Naive thymus-derived CD8-positive, alpha-beta T cell (primary cell): ENCODE measurements at places on chromosomes 1 and 21. TPM values are rescaled to one million over a fixed set of nuclear protein-coding genes. Genes with fewer than 3 reads are reported as not detected.
A peak's percentile ranks its signal among the peaks of the same experiment; 100 is the strongest.

Gene CFAP74
- polyA plus RNA-seq = not detected

Gene MAP10
- polyA plus RNA-seq = 1.9 TPM

Gene ICOSLG
- 1.7 TPM for polyA plus RNA-seq

Gene GLMN
- 9.4 TPM for polyA plus RNA-seq

Gene MROH9
- polyA plus RNA-seq = not detected

Gene C1orf141
- polyA plus RNA-seq = not detected

Gene PROK1
- not detected for polyA plus RNA-seq

Gene MRPL24
- 109 TPM for polyA plus RNA-seq

Gene SH2D5
- not detected for polyA plus RNA-seq

Gene HES4
- not detected for polyA plus RNA-seq

Gene CD52
- 6,863 TPM for polyA plus RNA-seq

Gene ECM1
- polyA plus RNA-seq = not detected

Gene COL16A1
- polyA plus RNA-seq = not detected

Gene LORICRIN
- polyA plus RNA-seq = not detected

Gene ACTN2
- not detected for polyA plus RNA-seq

Gene KCNJ9
- polyA plus RNA-seq = 0.20 TPM

Gene CASQ2
- polyA plus RNA-seq = not detected

Gene RAB7B
- polyA plus RNA-seq = not detected

Gene GNAT2
- not detected for polyA plus RNA-seq

Gene SIK1
- 0.57 TPM for polyA plus RNA-seq

Gene IL10
- polyA plus RNA-seq = not detected

Gene BTBD8
- polyA plus RNA-seq = 1.3 TPM

DNA sequence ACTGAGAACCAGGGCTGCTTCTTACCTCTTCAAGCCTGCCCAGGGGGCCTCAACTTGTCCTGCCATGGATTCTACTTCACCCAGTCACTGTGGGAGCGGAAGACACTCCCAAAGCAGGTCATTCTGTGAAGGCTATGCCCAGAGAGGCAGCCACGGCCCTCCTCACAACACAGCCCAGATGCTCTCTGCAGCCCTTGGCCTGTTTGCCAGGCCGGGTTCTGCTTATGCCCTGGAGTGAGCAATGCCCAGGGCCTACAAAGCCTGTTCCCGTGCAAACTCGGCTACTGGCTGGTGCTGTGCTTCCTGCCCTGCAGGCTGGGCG is 33.8 kb upstream of the SLC30A1 start:
- DNase-seq = no peak

- DNase-seq = no peak
Observed at GRCh38 chr1:50985094-50985493, 15.0 kb downstream of the CDKN2C start.

- DNase-seq = no peak
Observed at GRCh38 chr1:67256291-67257172, 51.1 kb upstream of the IL12RB2 start.

DNA sequence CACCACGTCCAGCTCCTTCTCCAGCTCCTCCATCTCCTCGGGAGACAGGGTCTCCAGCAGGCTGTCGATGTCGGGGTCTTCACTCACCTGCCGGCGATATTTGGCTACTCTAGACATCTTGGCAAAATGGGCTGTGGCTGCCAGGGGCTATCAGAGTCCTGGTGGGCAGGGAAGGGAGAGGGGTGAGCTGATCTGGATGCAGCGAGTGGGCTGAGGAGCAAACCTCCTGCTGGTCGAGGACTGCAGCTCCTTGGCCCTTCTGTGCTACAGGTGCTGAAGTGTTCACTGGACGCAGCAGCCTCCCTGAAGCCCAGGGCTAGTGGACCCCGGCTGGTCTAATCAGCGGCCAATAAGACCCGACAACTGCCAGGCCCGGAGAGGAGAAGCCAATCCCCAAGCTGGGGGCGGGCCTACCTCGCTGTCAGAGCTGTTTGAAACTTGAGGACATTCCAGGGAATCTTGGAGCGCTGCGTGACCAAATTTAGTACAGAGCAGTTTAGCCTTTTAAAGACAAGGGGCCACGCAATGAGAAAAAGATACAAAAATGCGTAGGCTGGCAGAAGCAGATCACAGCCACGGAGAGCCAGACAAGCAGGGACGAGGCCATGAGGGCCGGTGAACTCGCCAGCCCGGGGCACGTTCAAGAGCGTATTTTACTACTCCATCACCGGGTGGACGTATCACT is at the start of gene LMOD1:
Gene LMOD1, minus strand, starts transcription at position 325 of the 685 bp plus-strand sequence. Its CDS starts 208 bp downstream, at position 117.
- DNase-seq = peak; percentile 8

GRCh38 chr1:87358219-87358618 is 29.5 kb downstream of the LMO4 start:
- no peak for DNase-seq

- DNase-seq = no peak
Observed at GRCh38 chr1:213685992-213686582, 301.7 kb upstream of the PROX1 start.

GRCh38 chr1:119740896-119741780 is 27.6 kb downstream of the HMGCS2 start:
- no peak for DNase-seq

GRCh38 chr1:174114788-174115448 is 44.4 kb upstream of the RABGAP1L start:
- peak; percentile 29 for DNase-seq

DNA sequence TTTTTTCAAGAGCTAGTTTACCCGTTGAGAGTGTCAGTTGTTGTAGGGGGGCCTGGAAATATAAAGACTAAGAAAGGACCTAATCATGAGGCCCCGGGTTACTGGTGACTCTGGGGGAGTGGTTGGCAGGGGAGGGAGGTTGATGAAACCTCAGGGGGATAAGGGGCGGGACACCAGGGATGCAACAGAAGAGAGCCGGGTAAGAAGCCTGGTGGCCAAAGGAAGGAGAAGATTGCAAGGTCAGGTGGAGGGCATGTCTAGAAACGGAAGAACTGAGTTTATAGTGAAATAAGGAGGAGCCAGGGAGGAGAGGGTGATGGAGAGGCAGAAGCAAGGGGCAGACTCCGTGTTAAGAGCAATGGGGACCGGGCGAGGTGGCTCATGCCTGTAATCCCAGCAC is 12.5 kb upstream of the SPOCD1 start:
- no peak for DNase-seq

GRCh38 chr1:151368393-151369301 is 3.9 kb downstream of the SELENBP1 start:
- DNase-seq = no peak

GRCh38 chr1:178498896-178499675 is 2.3 kb upstream of the CLEC20A start:
- DNase-seq = no peak

DNA sequence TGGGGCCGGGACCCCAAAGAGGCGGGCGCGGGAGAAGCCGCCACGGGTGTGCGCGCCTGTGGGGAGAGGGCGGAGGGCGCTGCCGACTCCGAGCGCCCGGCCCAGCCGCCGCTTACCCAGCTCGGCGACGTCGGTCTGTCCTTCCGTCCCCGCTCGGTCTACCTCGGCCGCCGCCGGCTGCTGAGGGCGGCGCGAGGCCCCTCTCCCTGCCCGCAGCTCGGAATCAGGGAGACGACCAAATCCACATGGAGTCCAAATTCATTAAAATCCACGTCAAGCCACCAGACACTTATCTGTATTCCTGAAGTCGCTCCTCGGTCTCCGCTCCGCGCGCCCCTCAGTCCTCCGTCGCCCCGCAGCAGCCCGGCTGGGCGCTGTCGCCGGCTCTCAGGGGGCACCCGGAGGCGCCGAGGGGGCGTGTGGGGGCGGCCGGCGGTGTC is 637 bp downstream of the PLXNA2 start:
- DNase-seq = peak; percentile 29

- no peak for DNase-seq
Observed at GRCh38 chr1:187837787-187838186, 1009.0 kb downstream of the PLA2G4A start.

GRCh38 chr1:12152113-12152891 is 14.5 kb upstream of the TNFRSF1B start:
- no peak for DNase-seq

GRCh38 chr1:60130703-60131102 is 57.1 kb upstream of the C1orf87 start:
- DNase-seq = no peak

- no peak for DNase-seq
Observed at GRCh38 chr21:41769521-41769920, 2.7 kb upstream of the RIPK4 start.

GRCh38 chr1:153652805-153653500 is 5.5 kb upstream of the SNAPIN start:
- no peak for DNase-seq

DNA sequence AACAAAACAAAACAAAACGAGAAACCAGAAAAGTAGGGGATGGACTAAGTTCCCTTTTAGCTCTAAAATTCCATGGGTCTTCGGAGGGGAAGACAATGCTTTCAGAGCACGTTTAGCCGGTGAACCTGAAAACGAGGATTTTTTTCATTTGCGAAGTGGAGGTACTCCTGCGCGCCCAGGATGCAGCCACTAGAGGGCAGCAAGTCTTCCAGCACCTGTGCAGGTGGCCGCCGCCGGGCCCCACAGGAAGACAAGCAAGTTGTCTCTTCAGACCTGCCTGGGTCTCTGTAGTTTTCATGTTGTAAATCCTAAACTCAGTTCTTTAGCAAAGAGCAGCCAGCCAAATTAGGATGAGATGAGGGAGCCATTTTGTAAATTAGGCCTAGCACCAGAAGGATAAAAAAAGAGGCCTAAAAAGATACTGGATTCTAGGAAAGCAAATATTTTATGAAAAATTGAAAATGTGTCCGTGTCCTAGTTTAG is 17.7 kb upstream of the SNX27 start:
- DNase-seq = peak; percentile 74

- DNase-seq = no peak
Observed at GRCh38 chr1:14424325-14425002, 174.0 kb upstream of the KAZN start.

DNA sequence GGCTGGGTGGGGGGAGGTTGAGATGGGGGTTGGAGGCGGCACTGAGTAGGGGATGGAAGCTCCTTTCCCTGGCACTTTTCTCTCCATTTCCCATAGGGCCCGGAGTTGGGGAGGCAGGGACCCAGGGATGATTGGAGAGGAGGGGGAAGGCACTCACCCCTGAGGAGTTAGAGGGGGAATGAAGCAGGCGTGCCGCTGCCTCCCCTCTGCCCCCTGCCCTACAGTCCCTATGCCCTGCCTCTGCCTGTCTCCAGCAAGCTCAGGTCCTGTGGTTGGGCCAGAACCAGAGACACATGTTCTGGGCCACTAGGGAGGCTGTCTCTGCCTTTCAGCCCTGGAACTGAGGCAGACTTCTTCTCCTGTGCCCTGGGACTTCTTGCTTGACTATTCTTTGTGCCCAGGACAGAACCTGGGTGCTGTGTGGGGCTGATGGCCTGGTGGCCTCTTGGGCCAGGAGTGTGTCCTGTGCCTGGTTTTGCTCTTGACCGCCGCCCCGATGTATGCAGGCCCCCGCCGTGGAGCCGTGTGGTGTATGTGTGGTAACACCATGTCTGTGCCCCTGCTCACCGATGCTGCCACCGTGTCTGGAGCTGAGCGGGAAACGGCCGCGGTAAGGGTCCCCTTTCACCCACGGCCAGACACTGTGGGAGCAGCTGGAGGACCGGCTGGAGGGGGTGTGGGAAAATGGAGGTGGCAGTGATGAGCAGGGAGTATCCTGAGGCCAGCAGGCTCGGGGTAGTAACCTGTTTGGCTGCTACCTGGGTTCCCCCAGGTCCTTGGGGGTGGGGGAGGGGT is 1.4 kb downstream of the LYPLA2 start:
- no peak for DNase-seq

- DNase-seq = no peak
Observed at GRCh38 chr1:218796773-218797172, 376.9 kb upstream of the LYPLAL1 start.

- no peak for DNase-seq
Observed at GRCh38 chr1:58211869-58212268, 334.7 kb downstream of the OMA1 start.

GRCh38 chr1:19942657-19943056 is 19.2 kb upstream of the PLA2G2E start:
- DNase-seq = no peak

DNA sequence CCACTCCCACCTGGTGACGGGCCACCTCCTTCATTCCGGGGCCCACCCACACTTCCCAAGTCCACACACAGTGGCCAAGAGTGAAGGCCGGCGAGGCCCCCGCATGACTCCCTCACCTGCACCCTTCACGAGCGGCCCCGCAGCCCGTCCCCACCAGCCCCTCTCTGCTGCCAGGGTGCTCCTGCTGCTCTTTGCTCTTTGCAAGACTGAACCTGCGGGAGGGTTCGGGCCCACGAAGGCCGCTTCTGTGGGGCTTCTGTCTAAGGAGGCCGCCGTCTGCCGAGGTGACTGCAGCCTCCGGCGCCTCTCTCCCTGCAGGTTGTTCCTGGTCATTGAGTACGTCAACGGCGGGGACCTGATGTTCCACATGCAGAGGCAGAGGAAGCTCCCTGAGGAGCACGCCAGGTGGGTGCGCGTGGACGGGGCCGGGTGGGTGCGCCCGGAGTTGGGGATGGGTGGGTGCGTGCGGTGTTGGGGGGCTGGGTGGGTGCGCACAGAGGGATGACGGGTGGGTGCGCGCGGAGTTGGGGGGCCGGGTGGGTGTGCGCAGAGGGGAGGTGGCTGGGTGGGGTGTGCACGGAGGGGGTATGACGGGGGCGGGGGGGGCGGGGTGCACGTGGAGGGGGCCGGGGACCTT is 25.3 kb downstream of the FAAP20 start:
- no peak for DNase-seq

- peak; percentile 36 for DNase-seq
Observed at GRCh38 chr21:36330904-36331303, 10.9 kb downstream of the MORC3 start.

DNA sequence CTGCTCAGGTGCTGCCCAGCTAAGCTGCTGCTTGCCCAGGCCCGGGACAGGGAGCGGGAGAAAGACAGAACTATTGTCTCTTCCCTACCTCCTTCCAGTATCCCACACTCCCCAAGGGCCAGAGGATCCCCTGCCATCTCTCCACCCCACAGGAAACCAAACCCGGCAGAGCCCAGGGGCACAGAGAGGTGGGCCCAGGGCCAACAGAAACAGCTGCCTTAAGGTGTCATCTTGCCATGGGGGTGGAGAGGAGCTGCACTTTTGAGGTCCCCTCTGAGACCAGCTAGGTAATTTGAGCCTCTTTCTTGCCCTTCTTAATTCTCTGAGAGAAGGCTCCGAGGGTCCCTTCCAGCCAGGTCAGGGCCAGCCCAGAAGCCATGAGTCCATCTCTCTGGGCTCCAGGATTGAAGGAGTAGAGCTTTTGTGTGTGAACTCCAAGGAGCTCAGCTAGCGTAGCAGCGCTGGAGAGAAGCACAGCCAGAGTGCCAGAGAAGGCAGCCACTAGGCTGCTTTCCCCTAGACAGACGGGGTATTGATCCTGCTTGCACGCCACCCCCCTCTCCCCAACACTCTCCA is 9.7 kb upstream of the GPR61 start:
- no peak for DNase-seq

GRCh38 chr1:172089768-172090510 is 248.6 kb downstream of the DNM3 start:
- DNase-seq = peak; percentile 76

DNA sequence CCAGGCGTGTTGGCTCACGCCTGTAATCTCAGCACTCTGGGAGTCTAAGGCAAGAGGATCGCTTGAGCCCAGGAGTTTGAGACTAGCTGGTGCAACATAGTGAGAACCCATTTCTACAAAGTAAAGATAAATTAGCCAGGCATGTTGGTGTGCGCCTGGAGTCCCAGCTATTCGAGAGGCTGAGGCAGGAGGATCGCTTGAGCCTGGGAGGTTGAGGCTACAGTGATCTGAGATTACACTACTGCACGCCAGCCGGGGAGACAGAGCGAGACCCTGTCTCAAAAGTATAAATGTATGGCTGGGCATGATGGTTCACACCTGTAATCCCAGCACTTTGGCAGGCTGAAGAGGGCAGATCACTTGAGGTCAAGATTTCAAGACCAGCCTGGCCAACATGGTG is 51.5 kb upstream of the LBR start:
- DNase-seq = no peak

- no peak for DNase-seq
Observed at GRCh38 chr1:218304281-218305039, 19.4 kb downstream of the RRP15 start.
